ENCODE measurements at places on chromosomes 11 and 22.

GRCh38 chr11:2708757-2709281, 9.0 kb upstream of the KCNQ1OT1 start:
- DNase-seq, result no peak

- no peak for DNase-seq
Observed at GRCh38 chr11:63558459-63559157, 4.6 kb downstream of the PLAAT2 start.

DNA sequence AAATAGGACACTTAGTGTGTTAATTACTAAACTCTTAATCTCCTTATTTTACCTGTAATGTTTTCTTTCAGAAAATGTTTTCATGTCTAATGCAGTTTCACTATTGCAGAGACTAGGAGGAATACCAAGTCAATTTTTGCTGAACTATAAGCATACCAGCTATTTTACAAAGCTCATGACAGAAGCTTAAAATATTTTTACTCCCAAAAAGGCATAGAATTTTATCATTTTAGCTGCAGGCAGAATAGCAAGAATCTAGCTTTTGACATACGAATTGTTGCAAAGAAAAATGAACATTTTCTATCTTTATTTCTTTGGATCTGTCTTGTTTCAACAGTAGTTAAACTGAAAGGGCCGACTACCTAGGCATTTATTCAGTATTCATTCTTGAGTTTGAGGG, 366.9 kb downstream of the FAT3 start:
- no peak for DNase-seq

DNA sequence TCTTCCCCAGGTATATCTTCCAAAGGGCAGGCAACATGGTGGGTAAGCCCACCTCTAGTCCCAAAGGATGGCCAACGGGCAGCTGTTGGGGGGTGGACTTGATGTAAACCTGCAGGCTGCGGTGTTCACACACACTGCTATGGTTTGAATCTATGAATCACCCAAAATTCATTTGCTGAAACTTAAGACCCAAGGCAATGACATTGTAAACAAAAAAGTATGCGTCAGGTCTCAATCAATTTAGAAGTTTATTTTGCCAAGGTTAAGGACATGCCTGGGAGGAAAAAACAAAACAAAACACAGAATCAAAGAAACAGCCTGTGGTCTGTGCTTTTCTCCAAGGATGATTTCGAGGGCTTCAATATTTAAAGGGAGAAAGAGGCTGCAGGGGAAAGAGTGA, 18.3 kb downstream of the RCN1 start:
- no peak for DNase-seq

- DNase-seq, result no peak
Observed at GRCh38 chr11:89168396-89168795, 9.3 kb upstream of the TYR start.

GRCh38 chr11:86934582-86934900, 20.7 kb downstream of the FZD4 start:
- DNase-seq, result no peak

- no peak for DNase-seq
Observed at GRCh38 chr11:3095712-3096361, 38.6 kb upstream of the CARS1 start.

DNA sequence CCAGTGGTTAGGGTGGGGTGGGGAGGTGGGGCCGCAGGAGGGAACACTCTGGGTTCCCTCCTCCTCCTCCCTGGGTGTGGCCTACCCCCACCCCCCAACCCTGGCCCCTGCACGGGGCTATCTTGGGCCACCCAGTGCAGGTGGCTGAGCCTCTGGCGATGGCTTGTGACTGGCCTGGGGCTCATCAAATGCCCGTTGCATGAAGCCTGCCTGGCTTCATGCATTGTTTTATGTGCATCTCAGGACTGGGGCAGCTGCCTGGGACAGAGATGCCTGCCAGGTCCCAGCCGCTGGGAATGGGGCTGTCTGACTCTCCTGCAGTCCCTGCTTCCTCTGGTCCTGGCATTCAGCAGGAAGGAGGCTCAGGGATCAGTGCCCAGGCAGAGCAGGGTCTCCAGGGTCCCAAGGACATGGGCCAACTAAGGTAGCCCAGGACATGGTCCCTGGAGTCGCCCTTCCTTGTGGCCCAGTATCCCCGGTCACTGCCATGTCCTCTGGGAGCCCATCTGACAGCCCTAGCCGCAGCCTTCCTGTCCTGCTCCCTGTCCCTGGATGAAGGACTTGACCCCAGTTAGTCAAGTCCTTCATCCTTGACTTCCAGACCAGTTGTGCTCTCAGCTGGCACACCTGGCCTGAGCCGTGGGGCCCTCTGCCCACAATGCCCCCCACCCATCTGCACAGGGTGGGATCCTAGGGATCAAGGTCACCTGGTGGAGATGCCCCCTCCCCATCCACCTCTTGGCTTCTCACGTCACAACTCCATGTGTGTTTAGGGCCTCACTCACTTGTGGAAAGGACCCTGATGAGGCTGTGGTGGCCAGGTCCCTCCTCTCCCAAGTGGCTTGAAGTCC, 112.1 kb upstream of the FGF3 start:
- no peak for DNase-seq

Measured in NCI-H1417 (cell line).